Mucosa of descending colon (tissue), 3 donors: ENCODE measurements at places on chromosomes 16 and 17. TPM values are rescaled to one million over a fixed set of nuclear protein-coding genes. Genes with fewer than 3 reads are reported as not detected.

The STAT5A gene
- total RNA-seq = 26.4 TPM

The POLG2 gene
- 13.5 TPM for total RNA-seq

The PIGQ gene
- 39.6 TPM for total RNA-seq

The SCN4A gene
- total RNA-seq = 0.22 TPM

The AATK gene
- 15.6 TPM for total RNA-seq

The KRT25 gene
- total RNA-seq = not detected

The ZNF276 gene
- total RNA-seq = 50.4 TPM

The EIF3C gene
- 298 TPM for total RNA-seq

The FBXL19 gene
- 17.6 TPM for total RNA-seq

The KRT36 gene
- not detected for total RNA-seq

The PRRT2 gene
- 0.94 TPM for total RNA-seq

The CPHXL2 gene
- not detected for total RNA-seq

The CACNA1H gene
- total RNA-seq = 6.0 TPM

The GH1 gene
- not detected for total RNA-seq
